Kidney capillary endothelial cell (primary cell): ENCODE measurements at places on chromosomes 12 and 14.

DNA sequence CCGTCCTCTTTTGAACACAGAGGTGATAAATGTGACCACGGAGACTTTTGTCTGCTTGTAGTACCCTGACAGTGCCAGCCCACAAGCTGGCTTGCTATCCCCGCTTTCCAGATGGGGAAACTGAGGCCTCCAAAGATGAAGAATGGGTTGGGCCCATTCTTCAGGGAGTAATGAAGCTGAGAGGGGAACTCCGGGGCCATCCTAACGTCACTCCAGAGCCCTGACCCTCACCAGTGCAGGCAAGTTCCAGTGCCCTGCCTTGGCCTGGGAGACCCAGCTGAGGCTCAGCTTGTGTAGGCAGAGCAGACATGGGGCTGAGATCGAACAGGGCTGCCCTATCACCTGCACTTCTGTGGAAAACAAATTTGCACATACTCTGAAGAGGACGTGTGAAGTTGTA is 277.1 kb downstream of the DPF3 start:
- DNase-seq, result no peak

DNA sequence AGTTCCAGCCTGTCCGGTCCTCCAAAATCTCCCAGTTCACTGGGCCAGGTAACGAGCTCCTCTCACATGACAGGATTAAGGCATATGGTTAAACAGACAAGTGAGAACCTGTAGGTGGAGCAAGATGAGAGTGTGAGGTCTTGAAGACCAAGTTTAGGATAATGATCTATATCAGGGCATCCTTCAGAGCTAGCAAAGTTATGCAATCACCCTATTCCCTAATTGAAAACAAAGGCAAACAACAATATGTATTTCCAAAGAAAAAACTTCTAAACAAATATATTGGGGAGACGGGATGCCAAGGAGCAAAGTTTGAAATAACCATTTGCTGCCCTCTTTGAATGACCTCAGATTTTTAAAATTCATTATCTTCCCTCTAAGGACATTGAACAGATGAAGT is 571.2 kb downstream of the BCL11B start:
- no peak for DNase-seq

GRCh38 chr14:89185919-89186855 is 230.8 kb downstream of the FOXN3 start:
- DNase-seq, result no peak

DNA sequence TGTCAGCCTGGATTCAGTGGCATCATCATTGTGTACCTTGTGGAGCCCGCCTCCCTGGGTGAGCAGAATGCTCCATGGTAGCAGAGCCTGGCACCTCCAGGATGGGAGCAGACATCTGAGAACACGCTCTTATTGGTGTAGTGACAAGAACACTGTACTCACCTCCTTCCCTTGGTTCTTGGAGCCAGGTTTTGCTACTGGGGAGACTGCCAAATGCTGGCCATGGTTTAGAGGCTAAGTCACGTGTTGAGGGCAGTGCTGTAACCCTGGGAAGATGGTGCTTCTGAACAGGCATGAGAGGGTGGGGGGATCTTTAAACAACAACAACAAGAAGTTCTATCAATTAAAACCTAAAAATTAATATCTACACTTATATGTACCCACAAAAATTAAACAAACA is 47.6 kb upstream of the ASPG start:
- no peak for DNase-seq

DNA sequence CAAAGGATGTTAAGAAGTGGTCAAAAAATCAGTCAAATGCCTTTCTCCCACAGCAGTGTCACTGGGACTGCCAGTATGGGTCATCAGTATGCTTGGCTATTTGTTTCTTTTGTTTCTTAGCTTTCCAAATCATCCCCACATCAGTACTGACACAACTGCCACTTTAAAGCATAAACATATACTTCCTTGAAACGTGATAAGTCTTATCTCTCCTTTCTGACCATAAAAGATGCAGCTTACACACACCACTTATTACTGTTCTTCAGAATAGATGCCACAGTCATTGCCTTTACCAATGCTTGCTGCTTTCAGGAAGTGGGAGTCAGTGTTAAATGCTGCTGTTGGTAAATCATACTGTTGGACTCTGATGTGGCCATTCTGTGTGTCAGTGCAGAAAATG is 18.6 kb upstream of the GARIN2 start:
- DNase-seq, result no peak

DNA sequence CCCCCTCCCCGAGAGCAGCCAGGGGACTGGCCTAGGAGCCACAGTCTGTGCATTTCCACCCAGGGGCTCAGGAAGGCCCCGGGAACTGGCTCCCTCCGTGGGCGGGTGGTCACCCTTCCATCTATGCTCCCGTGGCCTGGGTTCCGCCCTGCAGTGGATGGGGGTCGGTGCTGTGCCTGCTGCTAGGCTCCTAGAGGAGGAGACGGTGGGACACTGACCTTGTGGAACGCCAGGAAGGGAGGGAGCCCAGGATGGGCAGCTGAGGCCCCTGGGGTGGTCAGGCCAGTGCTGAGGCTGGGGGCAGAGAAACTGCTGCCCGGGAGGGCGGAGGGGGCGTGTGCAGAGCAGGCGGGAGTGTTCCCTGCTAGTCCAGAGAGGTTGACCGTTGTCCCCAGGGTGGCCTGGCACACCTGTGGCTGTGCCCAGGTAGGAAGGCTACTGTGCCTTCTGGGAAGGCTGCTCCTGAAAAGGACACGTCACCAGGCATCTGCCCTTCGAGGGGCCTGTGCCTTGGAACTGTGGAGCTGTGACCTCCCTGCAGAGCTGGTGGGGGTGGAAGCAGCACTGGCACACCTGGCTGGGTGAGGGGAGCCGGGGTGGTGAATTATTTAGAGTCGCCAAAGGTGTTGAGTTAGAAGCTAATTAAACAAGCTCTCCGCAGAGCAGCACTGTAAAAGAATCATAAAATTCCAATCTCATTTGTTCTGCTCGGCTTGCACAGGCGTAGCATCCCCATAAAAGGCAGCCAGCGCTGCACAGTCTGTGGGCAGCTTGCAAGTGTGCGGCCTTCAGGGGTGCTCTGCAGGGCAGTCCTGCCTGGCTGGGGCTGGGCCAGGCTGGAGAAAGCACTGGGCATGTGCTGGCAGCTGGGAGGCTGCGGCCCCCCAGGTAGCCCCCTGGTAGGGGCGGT is 145.1 kb downstream of the KIF26A start:
- no peak for DNase-seq

DNA sequence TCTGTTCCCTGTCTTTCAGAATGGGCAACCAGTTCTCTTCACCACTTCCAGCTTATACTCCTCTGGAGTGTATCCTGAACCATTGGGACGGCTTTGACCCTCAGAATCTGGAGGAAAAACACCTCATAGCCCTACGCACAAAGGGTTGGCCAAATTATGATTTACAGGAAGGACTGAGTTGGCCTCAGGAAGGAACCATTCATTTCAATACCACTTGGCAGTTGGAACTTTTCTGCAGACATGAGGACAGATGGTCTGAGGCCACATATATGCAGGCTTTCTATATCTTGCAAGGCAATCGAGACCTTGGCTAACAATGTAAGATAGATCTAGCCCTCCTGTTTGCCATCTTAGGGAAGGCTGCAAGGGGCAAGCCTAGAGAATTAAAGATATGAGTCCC is 24.0 kb downstream of the CLECL1 start:
- DNase-seq, result no peak

- no peak for DNase-seq
Measured at GRCh38 chr12:127726671-127727315, 540.2 kb upstream of the TMEM132C start.

- no peak for DNase-seq
Measured at GRCh38 chr14:87002776-87003175, 990.2 kb downstream of the GALC start.

DNA sequence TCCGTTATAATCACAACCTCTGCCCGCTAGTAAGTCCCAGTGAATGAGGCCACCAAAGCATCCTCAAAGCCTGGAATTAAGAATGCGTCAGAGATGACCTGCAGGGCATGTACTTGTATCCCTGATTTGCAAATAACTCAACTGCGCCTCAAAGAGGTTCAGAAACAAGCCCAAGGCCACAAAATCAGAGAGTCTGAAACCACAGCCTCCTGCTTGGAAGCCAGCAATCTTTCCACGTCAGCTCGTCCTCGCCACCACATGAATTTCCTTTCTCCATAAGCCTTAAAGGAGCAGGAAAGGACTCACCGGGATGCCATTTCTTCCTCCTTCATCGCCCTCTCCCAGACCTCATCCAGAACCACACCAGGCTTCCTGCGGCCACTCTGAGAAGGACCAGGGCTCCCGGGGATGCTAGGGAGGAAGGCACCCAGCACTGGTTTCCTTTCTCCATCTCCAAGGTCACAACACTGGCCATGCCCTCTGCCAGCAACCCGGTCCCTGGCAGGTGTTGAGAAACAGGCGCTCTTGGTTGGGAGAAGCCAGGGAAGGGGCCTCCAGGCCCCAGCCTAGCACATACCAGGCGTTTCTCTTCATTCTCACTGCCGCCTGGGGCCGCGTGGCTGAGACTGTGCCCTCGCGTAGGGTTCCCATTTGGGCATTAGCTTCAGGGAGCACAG is 191.2 kb upstream of the DIO3 start:
- no peak for DNase-seq

DNA sequence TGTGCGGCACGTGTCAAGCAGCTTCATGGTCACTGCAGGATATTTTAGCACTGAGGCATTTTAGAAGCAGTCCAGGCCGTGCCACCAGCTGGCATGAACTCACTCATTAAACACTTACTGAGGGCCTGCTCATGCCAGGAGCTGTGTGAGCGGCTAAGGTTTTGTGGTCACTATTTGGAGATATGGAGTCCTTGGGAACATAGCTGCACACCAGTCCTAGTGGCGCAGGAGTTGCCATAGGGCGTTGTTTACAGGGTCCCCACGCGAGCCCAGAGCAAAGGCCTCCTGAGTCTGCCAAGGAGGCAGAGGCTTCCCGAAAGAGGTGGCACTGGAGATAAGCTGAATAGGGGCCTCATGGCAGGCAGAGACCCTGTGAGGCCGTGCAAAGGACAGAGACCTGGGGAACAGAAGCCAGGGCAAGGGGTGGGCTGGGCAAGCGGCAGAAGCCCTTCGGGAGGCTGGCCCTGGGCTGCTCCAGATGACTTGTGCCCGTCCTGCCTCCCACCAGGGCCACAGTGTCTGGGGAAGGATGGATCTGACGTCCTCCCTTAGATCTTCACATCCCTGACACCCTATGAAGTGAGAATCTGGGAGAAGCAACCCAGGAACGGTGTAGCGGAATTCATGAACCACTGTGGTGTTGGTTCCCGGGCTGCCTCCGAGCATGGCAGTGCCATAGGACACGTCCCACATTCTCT is 38.9 kb downstream of the SFSWAP start:
- DNase-seq, result no peak

DNA sequence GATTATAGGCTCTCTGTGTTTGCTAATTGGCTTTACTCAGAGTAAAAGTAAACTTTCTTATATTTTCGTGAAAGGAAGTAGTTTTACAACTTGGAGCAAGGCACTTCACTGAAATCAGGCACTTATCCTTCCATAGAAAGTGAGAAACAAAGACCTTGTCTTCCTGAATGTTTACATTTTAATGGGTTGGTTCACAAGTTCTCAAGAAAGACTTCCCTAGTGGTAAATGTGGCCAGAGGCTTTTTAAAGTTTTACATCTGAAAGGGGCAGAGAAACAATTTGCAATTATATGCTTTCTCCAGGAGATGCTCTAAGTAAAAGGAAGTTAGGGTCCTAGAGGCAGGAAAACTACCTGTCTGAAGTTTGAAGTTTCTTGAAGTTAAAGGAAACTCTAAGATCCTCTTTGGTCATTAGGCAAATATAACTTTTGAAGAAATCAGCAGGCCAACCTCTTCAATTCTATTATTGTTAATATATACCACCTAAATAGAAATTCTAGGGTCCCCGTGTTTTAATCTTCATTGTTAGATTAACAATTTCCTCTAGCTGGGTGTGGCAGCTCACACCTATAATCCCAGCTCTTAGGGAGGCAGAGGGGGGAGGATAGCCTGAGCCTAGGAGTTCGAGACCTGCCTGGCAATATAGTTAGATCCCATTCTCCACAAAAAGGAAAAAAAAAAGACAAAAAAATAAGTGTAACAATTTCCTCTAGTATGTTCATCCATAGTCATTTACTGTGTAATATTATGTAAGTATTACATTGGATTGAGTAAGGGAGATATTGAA is 644.9 kb upstream of the FOXG1 start:
- DNase-seq, result no peak

- DNase-seq, result no peak
Measured at GRCh38 chr12:43105426-43105981, 446.5 kb downstream of the ADAMTS20 start.

- DNase-seq, result no peak
Measured at GRCh38 chr14:60768602-60769001, 34.0 kb downstream of the MNAT1 start.

DNA sequence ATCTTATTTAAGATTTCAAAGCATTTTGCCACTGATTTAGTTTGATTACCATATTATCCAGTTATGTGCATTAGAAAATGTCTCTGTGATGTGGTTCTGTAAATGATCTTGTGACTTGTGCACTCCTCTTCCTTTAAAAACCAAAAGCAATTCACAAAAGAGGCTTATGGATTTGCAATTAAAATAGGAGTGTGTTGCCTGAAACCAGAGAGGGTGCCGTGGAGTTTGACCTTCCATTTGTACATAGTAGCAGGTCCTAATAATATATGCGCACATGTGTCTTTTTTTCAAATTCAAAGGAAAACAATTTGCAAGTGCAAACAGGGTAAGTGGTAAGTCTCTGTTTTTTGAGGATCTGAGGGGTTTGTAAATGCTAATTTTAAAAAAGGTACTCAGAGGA is 470.9 kb downstream of the VRK1 start:
- no peak for DNase-seq

- DNase-seq, result no peak
Measured at GRCh38 chr14:33968722-33969121, 17.8 kb upstream of the EGLN3 start.

DNA sequence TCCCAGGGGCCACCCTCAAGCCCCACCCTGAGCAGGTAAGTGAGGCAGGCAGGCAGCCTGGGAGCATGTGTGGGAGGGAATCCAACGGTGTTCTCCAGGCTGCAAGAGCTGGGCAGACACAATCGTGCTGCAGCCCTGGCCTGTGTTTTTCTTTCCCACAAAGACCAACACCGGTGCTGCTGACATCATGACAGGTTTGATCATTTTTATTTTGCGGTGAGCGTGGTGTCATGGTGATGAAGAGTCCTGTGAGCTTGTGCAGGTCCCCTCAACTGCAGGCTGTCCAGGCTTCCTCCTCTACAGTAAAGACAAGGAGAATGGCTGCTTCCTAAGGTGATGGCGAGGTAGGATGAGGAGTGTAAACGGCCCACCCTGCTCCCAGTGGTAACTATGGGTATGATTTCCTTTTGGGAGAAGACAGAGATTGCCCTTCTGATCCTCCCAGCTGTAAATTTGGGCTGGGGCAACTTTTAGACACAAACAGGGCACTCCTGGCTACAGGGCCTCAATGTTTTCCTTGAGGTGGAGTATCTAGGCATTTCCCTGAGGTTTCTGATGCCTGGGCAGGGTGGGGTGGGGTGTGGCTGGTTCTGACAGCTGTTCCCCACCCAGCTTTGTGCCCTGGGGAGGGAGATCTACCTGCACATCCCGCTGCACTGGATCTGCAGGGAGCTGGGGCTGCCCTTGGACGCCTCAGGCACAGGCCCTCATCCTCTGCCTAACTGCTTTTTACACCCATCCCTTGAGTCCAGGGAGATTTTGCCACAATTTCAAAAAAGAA is 109.1 kb downstream of the VCPKMT start:
- DNase-seq, result no peak
